ENCODE measurements at places on chromosomes 5 and 9. TPM values are rescaled to one million over a fixed set of nuclear protein-coding genes. Genes with fewer than 3 reads are reported as not detected.

GRCh38 chr5:74303578-74303977, 336.9 kb downstream of the ENC1 start:
- no peak for DNase-seq

NDST1 gene
- total RNA-seq, result 67.6 TPM

GRCh38 chr5:125587631-125588030, 835.6 kb upstream of the GRAMD2B start:
- DNase-seq, result no peak

DNA sequence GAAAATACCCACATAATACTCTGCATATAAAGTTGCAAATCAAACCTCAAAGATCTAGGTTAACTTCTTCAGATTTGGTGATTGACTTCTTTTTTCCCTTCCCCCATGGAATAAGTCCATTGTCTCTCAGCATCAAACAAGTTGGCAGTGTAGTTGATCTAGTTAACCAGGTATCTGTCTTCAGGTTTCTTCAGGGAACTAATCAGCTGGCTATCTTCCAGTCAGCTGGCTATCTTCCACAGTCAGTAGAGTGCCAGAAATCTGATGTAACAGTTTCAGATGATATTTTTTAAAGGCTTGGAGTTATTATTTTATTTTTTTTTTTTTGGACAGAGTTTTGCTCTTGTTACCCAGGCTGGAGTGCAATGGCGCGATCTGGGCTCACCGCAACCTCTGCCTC, 16.8 kb downstream of the TNFSF15 start:
- DNase-seq, result no peak

ARHGEF28 gene
- 1.8 TPM for total RNA-seq

CORO2A gene
- 0.19 TPM for total RNA-seq

IFNB1 gene
- not detected for total RNA-seq

CTXN3 gene
- not detected for total RNA-seq

PCDHGA7 gene
- 11.8 TPM for total RNA-seq

ADAMTSL2 gene
- total RNA-seq, result 9.6 TPM

GRCh38 chr9:9949368-9949767, 663.4 kb downstream of the PTPRD start:
- DNase-seq, result no peak

GRCh38 chr5:7012057-7012456, 298.8 kb downstream of the TENT4A start:
- DNase-seq, result no peak

Data from cardiac septum (tissue), 1 donor.